ENCODE measurements at places on chromosomes 5 and 9. TPM values are rescaled to one million over a fixed set of nuclear protein-coding genes. Genes with fewer than 3 reads are reported as not detected.

The FGF18 gene
- 4.8 TPM for total RNA-seq

The STPG3 gene
- not detected for total RNA-seq

The SMIM32 gene
- not detected for total RNA-seq

The IL31RA gene
- total RNA-seq: 0.86 TPM

The ENC1 gene
- total RNA-seq: 3.4 TPM

The ITGA2 gene
- 13.9 TPM for total RNA-seq

The CMYA5 gene
- total RNA-seq: 0.09 TPM

The GRXCR2 gene
- not detected for total RNA-seq

The DAB2 gene
- 9.3 TPM for total RNA-seq

The TRIP13 gene
- 74.5 TPM for total RNA-seq

The FAM221B gene
- total RNA-seq: not detected

The PTPN3 gene
- total RNA-seq: 19.2 TPM

The VPS13A gene
- 10.1 TPM for total RNA-seq

The TMEM171 gene
- 4.6 TPM for total RNA-seq

The STOM gene
- total RNA-seq: 543 TPM

The HAND1 gene
- 0.34 TPM for total RNA-seq

The AJM1 gene
- 4.6 TPM for total RNA-seq

The EDIL3 gene
- total RNA-seq: 0.14 TPM

The GDNF gene
- 0.05 TPM for total RNA-seq
